ENCODE measurements at places on chromosomes 5 and 9.

DNA sequence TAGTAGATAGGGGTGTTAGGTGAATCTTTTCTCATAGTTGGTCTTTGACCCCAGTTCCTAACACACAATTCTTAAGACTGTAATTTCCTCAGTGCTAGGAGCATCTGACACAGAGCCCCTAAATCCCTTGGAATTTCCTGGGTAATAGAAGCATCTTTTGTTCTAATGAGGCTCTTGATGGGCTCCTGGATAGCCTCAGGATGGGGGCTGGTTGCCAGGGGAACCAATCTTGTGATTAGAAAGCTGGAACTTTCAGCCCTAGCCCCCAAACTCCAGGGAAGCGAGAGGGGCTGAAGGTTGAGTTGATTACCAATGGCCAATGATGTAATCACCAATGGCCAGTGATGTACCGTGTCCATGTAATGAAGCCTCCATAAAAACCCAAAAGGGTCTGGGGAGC is 44.5 kb downstream of the CCDC125 start:
- DNase-seq: no peak

- DNase-seq: no peak
These were observed 301.7 kb downstream of the MRPS30 start for GRCh38 chr5:45110399-45110798.

GRCh38 chr9:71929223-71929622 is 17.8 kb downstream of the C9orf85 start:
- no peak for DNase-seq

DNA sequence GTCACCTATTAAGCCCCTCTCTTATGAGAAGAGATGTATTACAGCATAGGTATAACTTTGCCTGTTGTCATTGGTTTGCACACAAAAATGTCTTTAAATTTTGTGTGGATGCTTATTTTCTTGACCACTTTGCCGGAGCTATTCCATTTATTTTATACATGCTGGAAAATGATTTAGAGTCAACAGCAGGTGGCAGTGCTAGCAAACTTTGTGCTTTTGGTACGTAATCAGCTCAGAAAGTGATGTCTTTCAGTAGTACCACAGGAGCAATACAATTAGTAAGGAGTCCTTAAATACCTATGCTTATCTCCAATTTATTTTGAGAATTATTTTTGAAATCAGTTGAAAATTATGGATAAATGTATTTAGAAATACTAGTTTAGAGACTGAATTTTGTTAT is 19.8 kb upstream of the NUDT12 start:
- DNase-seq: no peak

- no peak for DNase-seq
These were observed 143.0 kb downstream of the FGF1 start for GRCh38 chr5:142542906-142543305.

GRCh38 chr9:132283165-132283564 is 71.6 kb downstream of the SETX start:
- DNase-seq: no peak

DNA sequence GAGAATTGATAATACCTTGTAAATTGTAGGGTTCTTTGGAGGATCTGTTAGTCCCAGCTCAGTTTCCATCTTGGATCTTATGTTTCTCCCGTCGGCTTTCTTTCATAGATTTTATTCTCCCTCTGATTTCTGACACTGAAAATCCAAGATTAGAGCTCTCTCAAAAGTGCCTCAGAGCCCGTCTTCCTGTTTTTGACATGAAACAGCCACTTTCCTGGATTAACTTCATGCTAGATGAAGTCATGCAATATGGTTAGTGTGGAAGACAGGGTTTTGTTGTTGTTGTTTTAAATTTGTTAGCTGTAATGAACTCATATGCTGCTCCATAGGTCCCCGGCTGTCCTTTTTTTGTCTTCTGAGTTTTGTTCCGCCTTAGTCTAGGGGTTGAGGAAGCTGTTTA is 51.6 kb upstream of the ZFR start:
- DNase-seq: no peak

GRCh38 chr5:168525856-168526255 is 3.2 kb upstream of the FBLL1 start:
- no peak for DNase-seq
